Right atrium auricular region (tissue), 2 donors: ENCODE measurements at places on chromosomes 4 and X. TPM values are rescaled to one million over a fixed set of nuclear protein-coding genes. Genes with fewer than 3 reads are reported as not detected.

DNA sequence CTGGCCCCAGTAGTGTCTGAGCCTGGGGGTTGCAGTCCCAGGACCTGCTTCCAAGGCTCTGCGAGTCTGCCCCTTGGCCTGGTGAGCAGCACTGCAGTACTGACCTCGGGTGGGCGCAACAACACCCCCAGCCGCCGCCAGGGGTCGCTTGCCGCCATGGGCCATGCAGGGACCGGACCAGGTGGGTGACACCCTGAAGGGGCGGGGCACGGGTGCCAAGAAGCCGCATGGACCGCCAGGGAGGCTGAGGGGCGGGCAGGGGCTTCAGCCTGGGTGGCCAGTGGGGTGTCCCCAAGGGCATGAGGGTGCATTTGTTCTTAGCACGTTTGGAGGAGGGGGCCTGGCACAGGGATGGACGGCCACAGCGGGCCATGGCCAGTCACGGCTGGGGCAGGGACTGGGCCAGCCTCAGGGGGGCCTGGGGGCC, 25.0 kb downstream of the TACC3 start:
- H3K27ac ChIP-seq: no peak overlapping the region
- H3K4me1 ChIP-seq: no peaks in the 10 kb centered on the region
- no peak overlapping the region for H3K4me3 ChIP-seq
- H3K36me3 ChIP-seq: no peaks in the 10 kb centered on the region
- peak; percentile 66 for DNase-seq
- no peaks in the 10 kb centered on the region for H3K27me3 ChIP-seq

The FRMPD3 gene
- 0.12 TPM for total RNA-seq

DNA sequence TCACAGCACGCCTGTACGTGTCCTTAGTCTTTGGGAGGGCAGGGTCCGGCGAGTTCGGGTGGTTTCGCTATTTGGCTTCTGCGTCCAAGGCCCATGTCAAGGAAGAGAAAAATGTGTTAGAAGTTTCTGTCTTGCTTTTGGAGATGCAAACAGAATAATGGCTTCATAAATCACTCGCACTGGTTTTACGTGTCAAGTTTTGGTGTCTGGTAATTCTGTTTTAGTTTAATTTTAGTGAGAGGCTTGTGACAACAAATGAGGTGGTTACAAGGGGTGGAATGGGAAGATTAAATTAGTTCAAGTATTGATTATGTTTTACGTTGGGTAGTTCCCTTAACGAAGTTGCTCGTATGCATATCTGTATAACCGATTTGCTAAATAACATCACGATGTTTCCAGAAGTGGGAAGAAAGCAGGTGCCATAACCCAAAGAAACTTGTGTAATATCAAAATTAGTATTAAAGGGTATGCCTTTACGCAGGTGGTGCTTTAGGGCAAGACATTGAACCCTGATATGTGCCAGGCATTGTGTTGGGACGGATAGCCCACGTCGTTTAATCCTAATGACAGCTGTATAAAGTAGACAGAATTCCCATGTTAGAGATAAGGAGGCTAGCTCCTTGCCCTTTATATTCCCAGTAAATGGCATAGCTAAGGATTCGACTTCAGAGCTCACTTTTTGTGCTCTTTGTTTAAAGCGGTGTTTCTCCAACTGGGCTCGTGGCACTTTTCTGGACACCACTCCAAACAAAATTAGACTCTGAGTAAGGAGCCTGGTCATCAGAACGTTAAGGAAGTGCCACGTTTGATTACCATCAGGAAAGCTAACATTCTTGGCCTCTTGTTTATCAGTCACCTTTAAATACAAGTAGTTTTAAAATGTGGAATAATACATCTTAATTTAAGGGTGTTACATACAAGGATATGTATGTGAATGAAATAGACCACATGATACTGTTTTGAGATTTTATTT, 843 bp downstream of the RPL34 start:
- peak overlapping the region; percentile 58 for H3K4me3 ChIP-seq
- no peaks in the 10 kb centered on the region for H3K4me1 ChIP-seq

DNA sequence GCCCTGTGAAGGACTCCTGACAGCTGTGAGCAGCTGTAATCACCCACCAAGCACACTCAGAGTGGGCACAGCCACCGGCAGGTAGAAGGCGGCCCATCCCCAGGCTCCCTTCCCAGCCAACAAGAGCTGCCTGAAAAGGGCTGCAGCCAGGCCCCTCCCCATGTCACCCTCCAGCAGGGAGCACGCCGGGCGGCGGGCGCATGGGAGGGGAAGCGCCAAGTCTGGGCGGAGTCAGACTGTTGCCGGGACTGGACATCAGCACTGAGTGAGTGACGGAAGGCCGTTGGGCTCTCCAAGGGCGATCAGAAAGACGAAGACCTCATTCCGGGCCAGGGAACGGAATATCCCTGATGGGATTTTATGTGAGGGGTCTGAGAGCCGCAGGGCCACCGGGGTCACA, 82.1 kb downstream of the PPP2R2C start:
- H3K36me3 ChIP-seq: no peaks in the 10 kb centered on the region
- DNase-seq: no peak
- no peaks in the 10 kb centered on the region for H3K4me1 ChIP-seq
- H3K27ac ChIP-seq: no peak overlapping the region
- no peaks in the 10 kb centered on the region for H3K27me3 ChIP-seq
- no peak overlapping the region for H3K4me3 ChIP-seq

GRCh38 chrX:141945426-141945825, 41.7 kb downstream of the MAGEC1 start:
- H3K4me3 ChIP-seq: no peak overlapping the region
- no peaks in the 10 kb centered on the region for H3K36me3 ChIP-seq
- no peak for DNase-seq
- no peaks in the 10 kb centered on the region for H3K4me1 ChIP-seq
- H3K27me3 ChIP-seq: no peaks in the 10 kb centered on the region
- no peak overlapping the region for H3K27ac ChIP-seq

GRCh38 chr4:165415910-165416309, 37.1 kb downstream of the CPE start:
- DNase-seq: no peak
- H3K27me3 ChIP-seq: no peaks in the 10 kb centered on the region
- H3K4me1 ChIP-seq: no peaks in the 10 kb centered on the region
- H3K36me3 ChIP-seq: no peaks in the 10 kb centered on the region
- H3K4me3 ChIP-seq: no peak overlapping the region

DNA sequence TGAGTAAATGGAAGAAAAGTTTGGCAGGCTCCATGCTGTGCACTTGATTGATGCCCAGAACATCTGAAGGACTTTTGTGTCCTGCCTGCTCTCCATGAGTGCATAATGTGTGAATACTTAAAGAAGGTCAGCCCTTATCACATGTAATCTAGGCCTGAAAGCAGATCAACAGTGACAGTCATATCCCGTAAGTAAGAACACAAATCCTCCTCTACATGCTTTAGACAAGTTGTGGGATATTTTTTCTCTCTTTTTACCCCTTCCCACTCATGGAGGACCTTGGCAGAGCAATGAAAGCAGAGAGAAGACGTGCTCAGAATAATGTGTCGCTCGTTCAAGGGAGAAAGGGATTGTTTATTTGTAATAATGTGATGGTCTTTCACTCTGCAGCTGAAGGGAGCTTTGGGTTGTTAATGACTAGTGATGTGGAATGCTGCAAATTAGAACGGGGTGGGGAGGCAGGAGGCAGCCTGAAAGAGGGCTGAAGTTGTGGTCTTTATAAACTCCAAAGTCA, 286.6 kb downstream of the BMPR1B start:
- no peaks in the 10 kb centered on the region for H3K4me1 ChIP-seq
- H3K27ac ChIP-seq: no peak overlapping the region
- no peak overlapping the region for H3K4me3 ChIP-seq
- no peaks in the 10 kb centered on the region for H3K36me3 ChIP-seq

DNA sequence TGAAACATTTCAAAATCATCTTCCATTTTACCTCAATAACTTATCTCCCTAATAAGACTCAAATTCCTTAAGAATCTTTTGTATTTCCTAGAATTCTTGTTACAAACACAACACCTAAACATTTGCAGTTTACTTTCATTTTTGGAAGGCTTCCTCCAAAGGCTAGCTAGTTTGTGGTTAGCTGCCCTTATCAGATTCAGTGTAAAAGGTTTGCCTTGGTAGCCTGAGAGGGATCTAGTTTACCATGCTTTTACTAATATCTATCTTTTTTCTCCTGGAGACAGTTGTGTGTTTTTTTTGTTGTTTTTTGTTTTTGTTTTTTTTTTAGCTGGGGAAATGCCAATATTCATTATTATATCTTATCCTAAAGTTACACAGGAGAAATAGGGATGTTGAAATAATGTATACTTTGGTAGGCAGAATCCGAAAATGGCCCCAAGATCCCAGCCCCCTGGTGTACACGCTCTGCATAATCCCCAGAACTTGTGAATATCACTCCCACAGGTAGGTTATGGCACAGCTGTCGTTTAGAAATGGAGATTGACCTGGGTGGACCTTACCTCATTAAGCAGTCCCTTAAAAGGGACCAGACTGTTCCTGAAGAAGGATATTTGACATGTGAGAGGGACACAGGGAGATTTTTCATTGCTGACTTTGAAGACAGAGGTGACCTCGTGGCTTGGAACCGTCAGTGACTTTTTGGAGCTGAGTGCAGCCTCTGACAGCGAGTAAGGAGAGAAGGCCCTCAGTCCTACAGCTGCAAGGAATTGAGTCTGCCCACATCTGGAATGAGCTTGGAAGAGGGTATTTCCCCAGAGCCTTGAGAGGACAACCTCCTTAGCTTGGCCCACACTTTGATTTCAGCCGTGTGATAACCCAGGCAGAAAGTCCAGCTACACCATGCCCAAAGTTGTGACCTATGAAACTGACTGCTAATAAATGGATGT, 33.4 kb downstream of the SEPTIN11 start:
- H3K27me3 ChIP-seq: no peaks in the 10 kb centered on the region
- DNase-seq: no peak
- H3K27ac ChIP-seq: peak overlapping the region; percentile 73
- H3K4me3 ChIP-seq: no peak overlapping the region
- H3K36me3 ChIP-seq: no peaks in the 10 kb centered on the region
- peaks cover 53% of the 10 kb centered on the region for H3K4me1 ChIP-seq

- H3K36me3 ChIP-seq: no peaks in the 10 kb centered on the region
- H3K4me1 ChIP-seq: no peaks in the 10 kb centered on the region
- DNase-seq: no peak
- H3K4me3 ChIP-seq: no peak overlapping the region
These were observed 225.8 kb upstream of the TRAM1L1 start for GRCh38 chr4:117311215-117311614.

GRCh38 chr4:128512767-128513322, 225.2 kb upstream of the PGRMC2 start:
- no peaks in the 10 kb centered on the region for H3K36me3 ChIP-seq
- no peaks in the 10 kb centered on the region for H3K27me3 ChIP-seq
- H3K27ac ChIP-seq: no peak overlapping the region
- no peaks in the 10 kb centered on the region for H3K4me1 ChIP-seq
- DNase-seq: no peak
- no peak overlapping the region for H3K4me3 ChIP-seq
